ENCODE measurements at places on chromosomes 3 and 15.
A peak's percentile ranks its signal among the peaks of the same experiment; 100 is the strongest.

GRCh38 chr3:38313695-38314094, 31.6 kb downstream of the SLC22A14 start:
- no peak for DNase-seq

- DNase-seq = no peak
These were observed 17.0 kb downstream of the SYNM start for GRCh38 chr15:99121691-99122410.

GRCh38 chr15:92499731-92500530, 106.2 kb downstream of the ST8SIA2 start:
- DNase-seq = no peak

DNA sequence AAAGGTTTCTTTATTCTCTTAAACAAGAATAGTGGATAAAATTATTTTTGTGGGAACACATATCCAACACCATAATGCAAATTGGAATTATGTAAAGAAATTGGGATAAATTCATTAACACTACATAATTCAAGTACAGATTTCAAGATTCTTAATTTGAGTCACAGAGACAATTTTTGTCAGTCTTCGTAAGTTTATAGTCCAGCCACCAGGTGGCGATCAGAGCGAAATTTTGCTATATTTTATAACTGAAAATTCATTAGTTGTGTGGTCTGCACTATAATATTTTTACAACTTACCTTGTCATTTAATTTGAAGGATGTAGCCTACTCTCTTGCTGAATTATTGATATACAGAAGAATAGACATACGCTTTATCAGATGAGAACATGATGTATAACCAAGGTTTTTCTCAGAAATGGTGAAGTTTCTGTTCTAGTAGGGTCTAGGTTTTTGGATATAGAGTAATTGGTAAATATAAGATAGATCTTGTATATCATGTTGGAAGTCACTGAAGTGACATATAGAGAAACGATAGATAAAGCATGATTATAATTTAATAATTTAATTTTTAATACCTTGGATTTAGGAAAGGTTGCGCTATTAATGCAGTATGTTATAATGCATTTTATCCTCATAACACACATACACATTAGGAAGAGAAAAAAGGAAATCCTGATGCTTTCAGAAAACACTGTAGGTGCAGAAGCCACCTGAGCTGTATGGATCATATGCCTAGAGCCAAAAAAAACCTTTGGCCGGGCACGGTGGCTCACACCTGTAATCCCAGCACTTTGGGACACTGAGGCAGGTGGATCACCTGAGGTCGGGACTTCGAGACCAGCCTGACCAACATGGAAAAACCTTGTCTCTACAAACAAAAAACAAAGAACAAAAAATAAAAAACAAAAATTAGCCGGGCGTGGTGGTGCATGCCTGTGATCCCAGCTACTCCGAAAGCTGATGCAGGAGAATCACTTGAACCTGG, 31.7 kb downstream of the PLSCR4 start:
- DNase-seq = peak; percentile 32

DNA sequence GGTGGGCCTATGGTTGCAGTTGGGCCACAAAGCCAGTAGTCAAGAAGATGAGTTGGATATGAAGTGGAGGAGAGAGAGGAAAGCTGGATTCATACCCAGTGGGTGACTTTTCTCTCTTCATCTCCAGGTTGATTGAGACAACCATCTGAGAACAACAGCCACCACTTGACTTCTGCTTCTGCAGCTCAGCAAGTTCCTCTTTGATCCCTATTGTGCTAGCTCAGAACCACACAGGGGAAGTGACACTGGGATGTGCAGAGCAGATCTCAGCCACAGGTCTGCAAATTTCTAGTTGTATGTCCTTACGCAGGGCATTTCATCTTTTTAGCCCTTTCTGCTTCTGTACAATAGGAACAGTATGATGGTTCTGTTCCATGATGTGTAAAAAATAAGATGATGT, 459.2 kb upstream of the ARRDC4 start:
- peak; percentile 1 for DNase-seq

DNA sequence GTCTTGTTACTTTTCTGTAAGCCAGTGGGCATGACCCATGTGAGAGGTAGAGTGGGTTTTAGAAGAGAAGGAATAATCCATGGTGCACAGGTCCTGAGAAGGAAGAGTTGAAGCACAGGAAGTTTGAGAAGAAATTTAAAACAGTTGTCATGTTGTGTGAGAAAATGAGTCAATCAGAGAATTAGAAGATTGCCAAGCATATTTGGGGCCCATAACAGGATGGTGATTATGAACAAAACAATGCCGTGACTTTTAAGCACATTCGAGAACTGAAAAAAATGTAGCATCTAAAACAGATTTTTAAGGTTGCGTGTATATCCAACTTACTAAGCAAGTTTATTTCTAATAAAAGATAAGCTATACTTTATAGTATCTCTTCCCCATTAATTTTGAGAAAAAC, 198.7 kb downstream of the RORA start:
- no peak for DNase-seq

- no peak for DNase-seq
These were observed 108.2 kb downstream of the EOMES start for GRCh38 chr3:27613846-27614500.

DNA sequence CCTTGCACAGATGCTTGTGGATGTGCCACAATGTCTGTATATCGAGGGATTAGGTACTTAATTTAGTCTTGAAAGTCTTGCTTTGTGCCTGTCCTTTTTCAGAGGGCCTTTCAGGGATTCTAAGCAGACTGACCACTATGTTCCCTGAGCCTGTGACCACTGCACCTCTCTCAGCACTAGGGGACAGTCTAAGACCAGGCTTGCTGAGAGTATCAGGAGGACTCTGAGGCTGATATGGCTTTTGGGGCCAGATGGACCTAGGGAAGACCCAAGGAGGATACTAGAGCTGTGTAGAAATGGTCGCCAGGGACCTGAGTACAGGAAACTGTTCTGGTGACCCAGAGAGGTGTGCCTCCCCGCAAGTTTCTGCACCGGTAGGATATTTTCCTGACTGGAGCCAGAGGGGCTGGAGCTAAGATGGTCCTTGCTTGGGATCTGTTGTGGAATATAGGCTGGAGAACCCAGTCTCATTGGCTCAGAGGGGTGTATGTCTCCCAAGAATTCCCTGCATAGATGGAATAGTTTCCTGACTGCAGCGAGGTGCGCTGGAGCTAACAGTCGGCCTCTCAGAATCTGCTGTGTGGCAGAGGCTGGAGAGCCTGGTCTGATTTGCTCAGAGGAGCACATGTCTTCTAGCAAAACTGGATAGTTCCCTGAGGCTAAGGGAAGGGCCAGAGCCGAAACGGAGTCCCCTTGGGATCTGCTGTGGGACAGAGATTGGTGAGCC, 213.2 kb upstream of the DCBLD2 start:
- no peak for DNase-seq

DNA sequence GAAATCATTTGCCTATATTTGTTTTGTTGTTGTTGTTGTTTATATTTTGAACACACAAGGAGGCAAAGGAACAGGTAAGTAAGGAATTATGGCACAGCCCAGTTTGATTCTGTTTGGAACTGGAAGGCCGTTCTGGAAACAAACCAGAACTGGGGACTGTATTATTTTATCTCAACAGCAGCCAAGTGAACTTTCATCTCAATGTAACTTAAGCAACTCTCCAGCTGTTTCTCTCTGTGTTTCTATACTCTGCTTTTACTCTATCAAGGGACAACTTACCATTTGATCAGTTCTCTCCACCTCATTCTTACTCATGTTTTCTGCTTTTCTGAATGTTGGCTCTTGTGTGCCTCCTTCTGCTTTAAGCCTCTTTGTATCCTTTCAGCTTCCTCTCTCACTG, 16.0 kb upstream of the WDR49 start:
- DNase-seq = no peak

DNA sequence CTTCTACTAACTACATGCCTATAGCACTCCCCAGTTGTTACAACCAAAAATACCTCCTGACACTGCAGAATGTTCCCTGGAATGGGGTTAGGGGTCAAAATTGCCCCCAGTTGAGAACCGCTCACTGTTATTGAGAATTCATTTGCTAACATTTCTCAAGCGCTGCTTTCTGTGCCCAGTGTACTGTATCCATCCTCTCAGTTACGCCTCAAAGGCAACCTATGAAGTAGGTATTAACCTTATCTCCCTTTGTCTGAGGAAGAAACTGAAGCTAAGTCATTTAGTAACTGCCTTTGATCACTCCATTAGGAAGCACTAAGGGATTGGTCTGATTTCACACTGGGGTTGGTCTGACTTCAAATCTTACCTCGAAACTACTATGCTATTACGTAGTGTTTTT, 70.1 kb downstream of the CADPS start:
- DNase-seq = no peak

- no peak for DNase-seq
These were observed 34.3 kb downstream of the IGDCC3 start for GRCh38 chr15:65343374-65343981.

GRCh38 chr15:91603384-91604080, 250.0 kb upstream of the SLCO3A1 start:
- DNase-seq = no peak

- no peak for DNase-seq
These were observed 103.8 kb upstream of the LIPC start for GRCh38 chr15:58327958-58328357.

- no peak for DNase-seq
These were observed 18.6 kb downstream of the NDUFB4 start for GRCh38 chr3:120614765-120615164.

DNA sequence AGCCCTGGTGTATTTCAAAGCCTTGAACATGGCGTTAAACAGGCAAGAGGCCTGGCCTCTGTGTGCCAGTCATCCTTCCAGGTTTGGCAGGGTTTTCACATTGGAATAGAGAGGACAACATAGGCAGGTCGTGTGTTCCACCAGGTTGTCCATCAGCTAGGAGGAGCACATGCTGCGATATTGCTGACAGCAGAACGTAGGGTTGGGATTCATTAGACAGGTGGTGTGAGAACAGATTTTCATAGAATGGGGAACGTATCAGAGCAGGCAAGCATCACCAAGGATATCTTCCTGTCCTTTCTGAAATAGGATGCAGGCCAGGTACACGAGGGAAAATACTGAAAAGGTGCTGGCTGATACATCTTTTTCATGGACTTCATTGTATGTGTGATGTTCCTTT, 26.4 kb downstream of the MINAR1 start:
- DNase-seq = no peak

DNA sequence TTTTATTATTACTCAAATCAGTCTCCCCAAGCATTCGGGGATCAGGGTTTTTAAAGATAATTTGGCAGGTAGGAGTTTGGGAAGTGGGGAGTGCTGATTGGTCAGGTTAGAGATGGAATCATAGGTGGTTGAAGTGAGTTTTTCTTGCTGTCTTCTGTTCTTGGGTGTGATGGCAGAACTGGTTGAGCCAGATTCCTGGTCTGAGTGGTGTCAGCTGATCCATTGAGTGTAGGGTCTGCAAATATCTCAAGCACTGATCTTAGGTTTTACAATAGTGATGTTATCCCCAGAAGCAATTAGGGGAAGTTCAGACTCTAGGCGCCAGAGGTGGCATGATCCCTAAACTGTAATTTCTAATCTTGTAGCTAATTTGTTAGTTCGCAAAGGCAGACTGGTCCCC, 20.6 kb upstream of the TRANK1 start:
- DNase-seq = no peak

Data from CD4-positive, alpha-beta T cell treated with Interleukin-10 for 1 hour (primary cell).